ENCODE measurements at places on chromosomes 2 and 18. TPM values are rescaled to one million over a fixed set of nuclear protein-coding genes. Genes with fewer than 3 reads are reported as not detected.

- DNase-seq = no peak
These were observed 1026.7 kb upstream of the ACVR2A start for GRCh38 chr2:146818122-146818521.

DNA sequence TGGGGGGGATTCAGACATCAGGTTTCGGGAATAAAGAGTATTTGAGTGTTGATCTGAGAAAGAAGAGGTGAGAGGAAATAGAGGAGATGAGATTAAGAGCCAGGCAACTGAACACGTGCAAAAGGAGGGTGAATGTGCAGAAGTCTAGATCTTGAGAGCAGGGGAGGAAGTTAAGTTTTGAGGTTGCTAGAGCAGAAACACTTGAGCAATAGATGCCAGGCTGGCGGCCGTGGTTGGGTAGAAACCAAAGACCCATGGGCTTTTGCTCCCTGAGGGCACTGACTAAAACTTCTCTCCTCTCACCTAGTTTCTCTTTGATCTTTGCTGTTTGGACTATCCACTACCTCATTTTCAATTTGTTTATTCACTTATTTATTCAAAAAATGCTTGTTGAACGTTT lies 116.0 kb downstream of the CDC42EP3 start:
- no peak for DNase-seq

DNA sequence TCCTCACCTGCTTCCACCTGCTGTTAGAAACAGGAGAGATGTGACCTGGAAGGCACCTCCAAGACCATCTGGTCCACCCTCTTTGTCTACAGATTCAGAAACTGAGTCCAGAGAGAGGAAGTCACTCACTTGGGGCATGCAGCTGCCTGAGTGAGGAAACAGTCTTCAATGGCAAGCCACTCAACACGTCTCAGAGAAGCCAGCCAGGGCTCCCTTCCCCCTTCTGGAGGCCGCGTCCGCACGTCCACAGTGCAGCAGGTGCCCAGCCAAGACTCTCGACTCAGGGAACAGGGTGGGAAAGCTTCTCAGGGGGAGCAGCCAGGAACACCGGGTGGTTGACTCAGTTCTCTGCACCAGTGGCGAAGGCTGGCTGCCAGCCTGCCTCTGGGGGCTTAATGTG lies 201.7 kb downstream of the BCL11A start:
- DNase-seq = no peak

DNA sequence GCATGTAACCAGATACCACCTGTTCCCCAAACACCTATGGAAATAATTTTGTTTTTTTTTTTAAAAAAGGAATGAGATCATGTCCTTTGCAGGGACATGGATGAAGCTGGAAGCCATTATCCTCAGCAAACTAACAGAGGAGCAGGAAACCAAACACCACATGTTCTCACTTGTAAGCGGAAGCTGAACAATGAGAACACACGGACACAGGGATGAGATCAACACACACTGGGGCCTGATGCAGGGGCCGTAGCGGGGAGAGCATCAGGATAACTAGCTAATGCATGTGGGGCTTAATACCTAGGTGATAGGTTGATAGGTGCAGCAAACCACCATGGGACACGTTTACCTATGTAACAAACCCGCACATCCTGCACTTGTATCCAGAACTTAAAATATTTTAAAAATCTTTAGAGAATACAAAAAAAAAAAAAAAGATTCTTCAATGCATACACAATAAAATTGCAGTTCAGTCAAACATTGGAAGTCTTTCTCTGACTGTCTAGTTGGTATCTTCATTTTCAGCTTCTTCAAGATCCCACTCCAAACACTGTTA lies 11.6 kb upstream of the CASP10 start:
- DNase-seq = no peak

LAMA1 gene
- total RNA-seq = 2.6 TPM

Measured in Daoy (cell line).